ENCODE measurements at places on chromosomes 12 and 14.
A peak's percentile ranks its signal among the peaks of the same experiment; 100 is the strongest.

DNA sequence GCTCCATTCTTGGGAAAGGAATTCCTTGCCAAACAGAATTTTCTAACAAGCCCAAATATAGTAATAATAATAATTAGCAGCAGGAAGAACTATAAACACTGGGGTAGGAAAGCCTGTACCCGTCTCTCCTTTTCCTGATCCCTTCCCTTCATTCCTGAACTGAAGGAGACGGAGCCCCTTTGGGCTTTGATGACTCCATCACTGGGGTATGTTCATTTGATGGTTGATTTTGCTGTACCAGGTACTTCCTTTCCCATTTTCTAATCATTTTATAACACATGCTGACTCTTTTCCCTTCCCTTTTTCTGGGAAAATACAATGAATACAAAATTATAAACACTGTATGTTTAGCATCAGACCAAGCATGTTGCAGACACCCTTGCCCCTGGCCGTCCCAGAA is 3.6 kb upstream of the RCOR1 start:
- DNase-seq, result no peak

DNA sequence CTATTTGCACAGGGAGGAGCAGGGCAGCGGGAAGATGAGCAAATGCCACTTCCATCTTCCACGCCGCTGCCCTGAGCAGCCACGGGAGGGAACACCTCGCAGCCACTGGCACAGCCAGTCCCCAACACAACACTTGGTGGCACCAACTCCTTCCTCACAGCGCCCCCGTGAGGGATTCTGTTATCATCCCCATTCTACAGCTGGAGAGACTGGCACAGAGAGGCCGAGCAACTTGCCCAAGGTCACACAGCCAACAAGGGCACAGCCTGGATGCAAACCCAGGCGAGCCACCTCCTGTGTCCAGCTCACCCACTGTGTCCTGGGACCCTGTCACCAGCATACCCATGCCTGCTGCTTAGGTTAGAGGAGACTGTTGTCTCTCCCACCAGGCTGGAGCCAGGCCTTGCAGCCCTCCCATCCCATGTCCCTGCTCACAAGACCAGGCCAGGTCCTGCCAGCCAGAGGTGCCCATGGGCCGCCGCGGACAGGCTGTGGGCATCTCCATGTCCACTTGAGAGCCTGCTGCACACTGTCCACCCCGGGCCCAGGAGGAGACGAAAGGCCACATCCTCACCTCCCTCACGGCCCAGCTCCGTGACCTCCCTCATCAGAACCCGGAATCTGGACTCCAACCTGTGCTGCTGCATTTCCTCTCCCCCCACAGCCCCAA is 57.0 kb downstream of the NCOR2 start:
- DNase-seq, result peak; percentile 46

- DNase-seq, result peak; percentile 87
These were observed 2.5 kb downstream of the NUAK1 start for GRCh38 chr12:106136263-106136662.

DNA sequence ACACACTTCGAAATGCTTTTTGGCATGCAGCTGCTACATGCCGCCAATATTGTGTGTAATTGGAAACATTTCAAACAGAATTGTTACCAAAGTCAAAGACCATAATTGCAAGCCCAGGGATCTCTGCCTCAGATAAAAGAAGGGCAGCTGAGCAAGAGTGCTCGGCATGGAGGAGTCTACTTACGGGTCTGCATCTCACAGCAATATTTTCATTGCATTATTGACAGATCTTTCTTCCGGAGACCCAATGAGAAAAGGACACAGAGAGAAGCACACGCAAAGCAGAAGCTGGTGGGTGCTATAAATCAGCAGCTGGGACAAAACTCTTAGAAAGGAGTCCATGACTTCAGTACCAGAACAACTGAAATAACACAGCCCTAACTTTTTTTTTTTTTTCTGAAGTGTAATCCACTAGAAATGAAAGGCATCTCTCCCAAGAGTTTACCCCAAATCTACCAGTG is 4.9 kb downstream of the PRICKLE1 start:
- DNase-seq, result peak; percentile 34

- DNase-seq, result no peak
These were observed 10.7 kb downstream of the FGF6 start for GRCh38 chr12:4434706-4435425.

- no peak for DNase-seq
These were observed 106.4 kb upstream of the SYT10 start for GRCh38 chr12:33546004-33546403.

- no peak for DNase-seq
These were observed 439.5 kb downstream of the CCER1 start for GRCh38 chr12:90515199-90516175.

- no peak for DNase-seq
These were observed 229.4 kb downstream of the ERC1 start for GRCh38 chr12:1220127-1221092.

GRCh38 chr12:98686603-98687002 is 41.5 kb downstream of the APAF1 start:
- DNase-seq, result no peak

GRCh38 chr12:113435367-113435766 is 13.2 kb downstream of the SDSL start:
- DNase-seq, result no peak

DNA sequence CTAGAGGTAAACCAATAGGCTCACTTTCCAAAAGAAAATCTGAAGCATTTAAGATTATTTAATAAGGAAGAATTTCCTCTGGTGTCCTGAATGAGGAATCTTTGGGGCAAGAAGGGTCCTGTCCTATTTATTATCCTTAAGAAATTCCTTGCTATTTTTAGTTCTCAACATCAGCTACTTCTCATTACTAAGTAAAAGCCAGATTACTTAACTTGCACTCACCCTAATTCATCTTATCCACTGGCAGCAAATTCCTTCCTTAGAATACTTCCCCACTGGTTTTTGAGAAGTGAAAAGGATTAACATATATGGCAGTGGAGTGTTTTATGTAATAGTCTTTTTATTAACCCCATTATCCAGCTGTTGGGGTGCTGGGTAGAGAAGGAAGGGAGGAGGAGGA is 767.7 kb downstream of the DIO2 start:
- DNase-seq, result no peak

DNA sequence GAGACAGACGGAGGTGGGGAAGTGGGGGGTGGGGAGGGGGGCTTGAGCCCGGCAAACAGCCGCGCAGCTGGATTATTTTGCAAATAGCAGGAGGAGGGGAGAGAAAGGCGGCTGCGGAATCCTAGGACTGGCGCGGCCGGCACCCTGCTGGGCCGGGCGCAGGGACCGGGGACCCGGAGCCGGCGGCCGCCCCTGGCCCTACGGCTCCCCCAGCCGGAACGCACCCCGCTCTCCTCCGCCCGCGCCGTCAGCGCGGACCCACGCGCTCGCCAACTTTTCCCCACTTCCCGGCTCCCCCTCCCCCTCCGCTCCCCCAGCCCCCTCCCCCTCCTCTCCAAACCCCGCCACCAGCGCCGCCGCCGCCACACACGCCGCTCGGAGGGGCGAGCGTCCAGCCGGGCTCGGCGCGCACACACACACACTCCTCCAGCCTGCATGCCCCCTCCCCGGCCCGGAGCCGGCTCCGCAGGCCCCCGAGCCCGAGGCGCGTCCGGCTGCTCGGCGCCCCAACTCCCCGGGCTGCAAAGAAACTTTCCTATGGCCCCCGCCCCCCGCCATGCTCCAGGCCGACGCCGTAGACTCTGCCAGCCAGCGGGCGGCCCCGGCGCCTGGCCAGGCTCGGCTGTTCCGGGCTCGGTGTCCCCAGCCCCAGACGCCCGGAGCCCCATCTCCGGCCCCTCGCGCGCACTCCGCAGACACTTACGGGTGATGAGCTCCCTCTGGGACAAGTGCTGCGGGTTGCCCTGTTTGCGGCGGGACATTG is 1.4 kb downstream of the BCL11B start:
- DNase-seq, result peak; percentile 57

GRCh38 chr12:56038022-56038655 is 3.6 kb upstream of the RPS26 start:
- no peak for DNase-seq

GRCh38 chr12:80707126-80707829 is at the start of gene MYF6:
TSS of gene MYF6 (plus strand) at chr12:80707634. CDS start at chr12:80707720, 86 bp downstream.
- DNase-seq, result no peak

GRCh38 chr14:102942069-102942468 is 19.6 kb downstream of the AMN start:
- DNase-seq, result no peak

- DNase-seq, result no peak
These were observed 185.1 kb upstream of the CDKN3 start for GRCh38 chr14:54211551-54212308.

DNA sequence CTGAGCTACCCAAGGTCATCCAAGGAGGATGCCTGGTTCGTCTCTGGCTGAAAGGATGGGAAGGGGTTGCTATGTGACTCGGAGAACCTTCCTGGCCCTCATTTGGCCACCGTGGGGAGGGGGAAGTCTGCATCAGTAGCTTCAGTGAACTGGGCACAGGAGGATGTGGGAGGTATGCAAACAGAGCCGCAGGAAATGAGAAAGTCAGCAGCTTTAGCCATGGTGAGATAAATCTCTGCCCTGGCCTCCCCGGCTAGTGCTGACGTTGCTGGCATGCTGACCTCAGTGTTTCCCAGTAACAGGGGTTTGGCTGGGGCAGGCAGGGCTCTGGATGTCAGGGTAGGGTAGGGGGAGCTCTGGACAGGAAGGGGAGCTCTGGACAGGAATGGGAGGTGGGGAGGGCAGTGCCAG is 2.3 kb upstream of the CEBPE start:
- DNase-seq, result no peak

DNA sequence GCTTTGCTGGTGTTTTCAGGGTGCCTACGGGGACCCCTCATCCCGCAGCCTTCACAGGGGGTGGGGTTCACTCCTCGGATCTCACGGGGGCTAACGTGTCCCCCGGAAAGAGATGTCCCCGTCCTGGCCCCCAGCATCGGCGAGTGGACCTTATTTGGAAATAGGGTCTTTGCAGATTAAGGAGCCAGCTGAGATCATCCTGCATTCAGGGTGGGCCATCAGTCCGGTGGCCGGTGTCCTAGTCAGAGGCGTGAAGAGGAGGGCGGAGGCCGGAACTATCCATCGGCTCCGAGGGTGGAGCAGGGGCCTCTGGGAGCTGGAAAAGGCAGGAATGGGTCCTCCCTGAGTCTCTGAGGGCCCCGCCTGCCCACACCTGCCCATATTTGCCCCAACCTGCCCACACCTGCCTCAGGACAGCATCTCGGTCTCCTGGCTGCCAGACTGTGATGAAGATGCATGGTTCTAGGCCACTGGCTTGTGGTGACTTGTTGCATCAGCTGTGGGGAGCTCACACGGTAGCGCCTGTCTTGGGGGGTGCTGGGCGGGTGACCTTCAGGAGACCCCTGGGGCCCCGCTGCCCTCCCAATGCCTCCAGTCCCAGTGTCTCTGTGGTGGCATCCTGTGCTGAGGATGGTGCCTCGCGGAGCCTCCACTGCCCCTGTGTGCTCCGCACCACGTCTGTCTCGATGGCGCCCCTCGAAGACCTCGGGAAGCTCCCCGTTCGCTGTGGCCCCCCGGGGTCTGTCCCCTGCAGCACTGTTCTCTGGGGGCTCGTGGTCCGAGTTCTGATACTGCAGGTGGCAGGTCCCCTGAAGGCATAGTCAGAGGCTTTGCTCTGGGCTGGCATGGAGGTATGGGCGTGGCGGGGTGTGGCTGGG is 14.7 kb downstream of the NOC4L start:
- DNase-seq, result no peak

DNA sequence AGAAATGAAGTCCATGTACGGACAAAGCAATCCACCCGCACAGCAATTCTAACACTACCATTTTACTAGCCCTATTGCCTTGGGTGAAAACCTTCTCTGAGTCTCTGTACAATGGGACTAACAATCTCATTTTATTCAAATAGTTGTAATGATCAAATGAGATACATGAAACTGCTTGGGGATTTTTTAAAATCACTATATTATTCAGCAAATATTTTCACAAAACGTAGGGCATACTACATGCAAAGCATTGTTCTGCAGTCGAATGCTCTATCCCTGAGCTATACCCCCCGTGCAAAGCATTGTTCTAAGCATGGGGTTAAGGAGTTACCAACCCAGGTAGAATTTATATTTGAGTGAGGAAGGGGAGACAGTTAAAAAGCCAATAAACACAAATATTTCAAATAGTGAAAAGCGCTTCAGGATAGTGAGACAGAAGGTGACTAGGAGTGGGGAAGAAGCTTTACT is 554 bp upstream of the ATF7 start:
- DNase-seq, result no peak

DNA sequence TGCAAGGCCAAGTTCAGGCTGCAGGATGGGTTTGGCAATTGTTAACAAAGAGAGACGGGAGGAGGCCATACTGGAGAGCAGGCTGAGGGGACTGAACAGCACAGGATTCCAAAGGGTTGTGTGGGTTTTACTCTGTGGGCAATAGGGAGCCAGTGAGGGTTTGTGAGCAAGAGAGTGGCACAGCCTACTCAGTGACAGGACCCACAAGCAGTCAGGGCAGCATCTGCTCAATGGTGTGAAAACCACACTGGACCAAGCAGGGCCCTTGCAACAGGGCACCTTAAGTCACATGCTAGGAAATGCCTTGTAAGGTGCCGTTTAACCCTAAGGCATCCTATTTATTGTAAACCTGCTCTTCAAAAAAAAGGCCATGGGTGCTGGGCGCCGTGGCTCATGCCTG is 22.0 kb downstream of the SYNE3 start:
- no peak for DNase-seq

DNA sequence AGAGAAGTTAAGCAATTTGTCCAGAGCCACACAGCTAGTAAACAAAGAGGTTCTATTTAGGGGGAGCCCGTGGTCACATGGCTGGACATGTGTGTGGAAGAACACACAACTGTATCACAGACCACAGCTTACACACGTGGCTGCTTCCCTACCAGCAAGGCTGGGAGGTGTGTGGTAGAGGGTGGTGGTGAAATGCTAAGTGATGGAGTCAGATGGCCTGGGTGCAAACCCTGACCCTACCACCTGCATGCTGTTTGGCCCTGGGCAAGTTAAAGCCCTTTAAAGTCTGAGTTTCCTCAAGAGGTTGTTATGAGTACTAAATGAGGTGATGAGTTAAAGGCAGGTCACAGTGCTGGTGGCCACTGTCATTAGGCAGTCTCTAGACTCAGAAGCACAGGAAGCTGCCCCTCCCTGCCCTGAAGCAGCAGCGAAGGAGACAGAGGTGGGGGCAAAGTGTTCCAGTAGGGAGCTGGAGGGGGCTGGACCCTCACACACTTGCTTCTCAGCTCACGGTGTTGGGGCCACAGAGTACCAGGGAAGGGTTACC is 64.2 kb downstream of the ERH start:
- no peak for DNase-seq

DNA sequence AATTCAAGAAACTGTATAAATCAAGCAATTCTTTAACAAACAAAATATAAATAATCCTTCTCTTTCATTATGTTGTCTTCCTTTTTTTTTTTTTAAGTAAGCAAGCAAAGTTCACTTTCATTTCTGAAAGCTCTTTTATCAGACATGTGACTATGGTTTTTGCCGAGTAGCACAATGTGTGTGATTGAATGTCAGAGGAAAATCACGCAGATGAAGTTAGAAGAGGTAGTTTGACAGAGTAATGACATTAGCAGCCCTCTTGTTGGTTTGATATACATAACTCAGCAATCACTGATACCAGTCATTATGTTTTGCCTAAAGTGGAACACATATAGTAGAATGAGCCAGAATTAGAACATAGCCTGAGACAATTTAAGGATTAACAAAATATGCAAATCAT is 19.0 kb downstream of the ALX1 start:
- DNase-seq, result no peak

Measured in NCI-H446 (cell line).